Stimulated activated CD4-positive, alpha-beta T cell treated with anti-CD3 and anti-CD28 coated beads, Interleukin-1b, Interleukin-23, amount 100 ng/mL, for 1 hour (primary cell): ENCODE measurements at places on chromosomes 3 and 15.

DNA sequence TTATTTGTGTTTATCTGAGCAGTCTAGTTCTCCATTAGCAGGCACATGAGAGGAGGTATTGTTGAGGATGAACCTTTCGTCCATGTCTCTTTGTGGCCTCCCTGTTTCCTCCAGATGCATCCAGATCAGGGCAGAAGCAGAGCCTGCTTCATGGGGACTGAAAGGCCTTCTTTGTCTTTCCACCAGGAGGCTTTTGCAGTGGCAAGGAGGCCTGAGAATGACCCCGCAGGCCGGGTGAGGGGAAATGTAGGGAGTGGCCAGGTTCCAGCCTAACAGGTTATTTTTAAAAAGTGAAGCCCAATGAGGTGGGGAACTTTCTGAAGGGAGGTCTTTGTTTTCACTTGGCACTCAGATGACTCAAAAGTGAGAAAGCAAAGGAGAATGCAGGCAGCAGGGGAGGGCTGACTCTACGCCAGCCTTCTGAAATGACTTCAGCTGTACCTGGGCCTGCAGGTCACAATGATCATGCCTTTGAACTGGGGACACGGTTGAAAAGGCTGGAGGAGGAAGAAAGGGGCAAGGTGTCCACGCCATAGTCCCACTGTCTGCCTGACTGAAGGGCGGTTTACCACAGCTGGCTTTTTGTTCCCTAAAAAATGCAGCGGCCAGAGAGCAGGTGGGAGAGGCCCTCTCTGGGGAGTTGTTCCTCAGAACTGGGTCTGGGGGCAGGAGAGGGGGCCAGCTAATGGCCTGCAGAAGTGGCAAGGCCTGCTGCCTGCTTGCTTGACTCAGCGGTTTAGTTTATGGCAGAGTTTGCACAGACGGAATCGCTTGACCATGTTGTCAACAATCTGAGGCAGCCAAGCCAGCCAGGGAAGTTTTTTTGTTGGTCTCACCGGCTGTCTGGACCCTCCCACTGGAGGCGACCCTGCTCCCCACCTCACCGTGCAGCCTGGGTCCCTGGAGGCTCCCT, 28.7 kb downstream of the CMTM7 start:
- no peak for DNase-seq

DNA sequence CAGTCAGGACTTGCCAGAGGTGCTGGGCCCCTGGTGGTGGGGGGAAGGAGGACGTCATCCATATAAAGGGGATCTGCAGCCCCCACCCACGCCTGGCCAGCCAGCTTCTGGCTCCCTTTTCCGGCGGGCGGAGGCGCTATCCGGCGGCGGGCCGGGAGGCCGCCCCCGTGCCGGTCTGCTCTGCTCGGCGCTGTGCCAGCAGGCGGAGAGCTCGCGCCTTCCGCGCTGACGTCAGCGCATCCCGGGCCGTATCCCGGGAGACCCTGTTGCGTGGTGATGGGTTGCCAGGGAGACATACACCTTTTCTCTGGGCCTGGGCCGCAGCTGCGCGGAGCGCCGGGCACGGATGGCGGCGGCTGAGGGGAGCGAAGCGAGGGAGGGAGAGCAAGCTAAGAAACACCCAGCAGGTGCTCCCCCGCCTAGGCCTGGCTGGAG, 1.1 kb downstream of the FAM131A start:
- no peak for DNase-seq

- no peak for DNase-seq
These were observed 183.4 kb downstream of the OR4M2 start for GRCh38 chr15:22263738-22264137.

GRCh38 chr15:71508081-71508682, 302.2 kb upstream of the NR2E3 start:
- DNase-seq: no peak

DNA sequence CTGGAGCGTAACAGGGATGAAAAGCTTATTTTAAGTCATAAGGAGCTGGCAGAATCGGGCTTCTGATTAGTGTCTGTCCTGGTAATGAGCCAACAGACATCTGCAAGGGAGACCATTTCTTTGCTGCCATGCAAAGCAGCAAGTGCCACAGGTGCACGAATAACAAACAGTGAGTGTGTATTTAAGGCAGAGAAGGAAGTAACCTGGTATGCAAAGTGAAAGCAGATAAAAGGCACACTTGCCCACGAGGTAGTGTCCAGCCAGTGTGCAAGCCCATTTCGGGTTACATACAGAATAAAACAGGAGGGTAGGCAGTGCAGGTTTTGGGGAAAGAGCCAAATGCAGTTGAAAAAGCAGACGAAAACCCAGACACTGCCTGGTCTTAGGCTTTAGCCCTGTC, 1153.7 kb downstream of the SI start:
- DNase-seq: no peak

DNA sequence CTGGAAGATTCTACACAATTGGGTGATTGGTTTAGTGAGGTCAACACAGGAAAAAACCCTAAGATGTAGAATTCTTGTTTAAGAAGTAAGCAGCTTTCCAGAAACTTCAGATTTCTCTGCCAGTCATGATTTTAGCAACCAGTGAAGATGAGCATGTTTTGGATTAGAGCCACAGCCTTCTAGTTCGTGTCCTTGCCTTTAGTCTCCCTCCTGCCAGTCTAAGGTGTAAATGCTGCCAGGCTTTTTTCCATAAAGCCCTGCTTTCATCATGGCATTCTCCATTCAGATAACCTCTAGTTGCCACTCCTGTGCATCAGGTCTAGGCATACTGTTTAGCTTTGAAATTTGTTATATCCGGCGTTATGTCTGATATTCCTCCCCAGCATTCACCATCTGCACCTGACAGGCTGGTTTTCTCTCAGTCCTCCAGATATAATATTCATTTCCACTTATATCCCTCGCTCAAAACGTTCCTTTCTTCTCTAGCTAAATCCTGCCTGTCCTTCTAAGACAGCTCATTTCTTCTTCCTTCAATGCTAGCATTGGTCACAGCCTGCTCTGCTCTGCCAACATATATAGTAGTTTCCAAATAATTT, 37.4 kb downstream of the SYN2 start:
- DNase-seq: no peak

GRCh38 chr3:46296826-46297225, 54.6 kb downstream of the CCR3 start:
- DNase-seq: no peak
